ENCODE measurements at places on chromosomes 5 and 9. TPM values are rescaled to one million over a fixed set of nuclear protein-coding genes. Genes with fewer than 3 reads are reported as not detected.

- no peak for DNase-seq
Measured at GRCh38 chr5:148255456-148255855, 13.1 kb upstream of the SPINK13 start.

DNA sequence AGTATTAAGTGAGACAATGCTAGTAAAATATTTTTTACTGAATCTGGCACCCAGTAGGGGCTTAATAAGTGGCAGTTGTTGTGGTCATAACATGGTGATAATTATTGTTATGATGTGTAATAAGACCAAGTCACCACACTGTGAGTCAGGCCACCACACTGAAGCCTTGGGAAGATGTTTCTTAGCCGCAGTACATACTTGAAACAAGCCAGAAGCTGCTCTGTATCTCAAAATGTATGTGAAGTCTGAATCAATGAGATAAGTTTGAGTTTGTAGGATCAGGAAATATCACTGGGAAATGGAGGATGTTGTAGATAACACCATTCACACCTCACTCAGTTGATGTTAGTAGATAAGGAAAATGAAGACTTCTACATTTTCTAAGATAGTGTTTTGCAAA lies 51.3 kb upstream of the PTPN3 start:
- DNase-seq = no peak

DNA sequence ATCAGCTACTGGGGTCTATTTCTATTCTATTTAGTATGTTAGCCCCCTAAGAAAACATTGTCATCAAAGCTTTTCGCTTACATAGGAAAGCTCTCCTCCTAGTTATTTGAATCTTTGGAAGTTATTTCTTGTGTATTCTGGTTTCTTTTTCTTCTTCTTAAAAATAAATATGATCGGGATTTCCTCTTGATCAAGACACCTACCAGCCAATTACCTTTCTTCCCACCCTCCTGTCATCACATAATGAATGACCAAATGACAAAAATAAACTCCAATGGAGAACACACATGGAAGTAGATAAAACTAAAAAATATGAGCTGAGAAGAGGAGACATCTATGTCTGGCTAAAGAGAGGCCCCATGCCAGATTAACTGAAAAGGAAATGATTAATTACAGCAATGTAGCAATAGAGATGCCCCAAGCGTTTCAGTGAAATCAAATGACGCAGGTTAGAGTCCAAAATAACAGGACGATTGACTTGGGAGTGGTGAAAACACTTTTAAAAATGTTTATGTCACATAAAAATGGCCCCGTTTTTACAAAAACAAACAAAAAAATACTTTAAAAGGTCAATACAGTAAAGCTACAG lies 59.5 kb upstream of the PCSK1 start:
- peak; percentile 5 for DNase-seq

DNA sequence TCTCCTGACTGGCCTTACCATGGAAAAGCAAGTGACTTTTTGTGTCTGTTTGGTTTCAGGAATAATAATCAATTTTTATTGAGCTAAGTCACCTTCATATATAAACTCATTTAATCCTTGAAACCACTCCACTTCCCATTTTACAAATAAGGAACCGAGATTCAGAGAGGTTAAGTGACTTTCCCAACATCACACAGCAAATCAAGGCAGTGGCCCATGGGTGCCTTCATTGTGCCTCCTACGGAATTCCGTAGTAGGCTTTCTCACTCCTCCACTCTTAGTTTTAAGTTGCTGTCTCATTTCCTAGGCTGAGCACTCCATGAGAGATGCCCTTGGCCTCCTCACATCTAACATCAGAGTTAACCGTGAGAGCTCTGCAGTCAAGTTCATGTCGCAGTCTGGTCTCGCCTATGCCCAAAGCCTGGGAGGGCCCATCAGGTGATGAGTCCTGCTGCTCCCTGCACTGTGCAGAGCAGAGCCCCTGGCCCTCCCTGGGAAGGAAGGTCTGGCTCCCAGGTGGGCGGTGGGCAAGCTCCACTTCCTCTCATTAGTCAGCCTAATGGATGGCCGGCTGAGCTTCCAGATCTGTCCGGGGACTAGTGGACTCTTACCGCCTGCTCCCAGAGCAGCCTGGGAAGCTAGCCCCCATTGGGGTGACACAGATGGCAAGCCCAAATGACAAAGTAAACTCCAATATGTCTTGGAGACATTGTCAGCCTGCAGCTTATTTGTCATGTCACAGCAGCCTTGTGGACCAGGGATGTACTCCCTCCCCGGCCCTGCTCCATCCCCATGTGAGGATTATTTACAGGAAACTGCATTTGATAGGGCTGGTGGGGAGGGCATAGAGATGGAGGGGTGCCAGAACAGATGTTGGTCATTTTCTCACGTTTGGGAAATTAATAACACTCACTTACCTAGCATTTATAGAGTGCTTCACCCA lies 123.4 kb downstream of the MVB12B start:
- no peak for DNase-seq

GRCh38 chr9:108525186-108525585 lies 330.6 kb downstream of the ACTL7B start:
- peak; percentile 80 for DNase-seq

- DNase-seq = peak; percentile 60
Measured at GRCh38 chr5:142779163-142779840, 9.1 kb downstream of the ARHGAP26 start.

DNA sequence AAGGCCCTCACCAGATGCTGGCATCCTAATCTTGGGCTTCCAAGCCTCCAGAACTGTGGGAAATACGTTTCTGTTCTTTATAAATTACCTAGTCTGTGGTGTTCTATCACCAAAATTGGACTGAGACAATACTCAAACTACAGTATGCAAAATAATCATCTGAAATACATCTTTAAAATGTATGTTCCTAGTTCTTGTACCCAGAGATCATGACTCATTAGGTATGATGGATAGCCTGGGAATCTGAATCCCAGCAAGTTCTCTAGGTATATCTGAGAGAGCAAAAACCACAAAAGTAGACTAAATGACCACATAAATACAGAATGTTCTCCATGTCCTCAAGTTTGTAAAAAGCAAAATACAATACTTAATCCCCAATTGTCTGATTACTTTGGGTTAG lies 166.3 kb downstream of the YIPF5 start:
- DNase-seq = no peak

- DNase-seq = no peak
Measured at GRCh38 chr5:9724707-9725106, 94.6 kb upstream of the TAS2R1 start.

DNA sequence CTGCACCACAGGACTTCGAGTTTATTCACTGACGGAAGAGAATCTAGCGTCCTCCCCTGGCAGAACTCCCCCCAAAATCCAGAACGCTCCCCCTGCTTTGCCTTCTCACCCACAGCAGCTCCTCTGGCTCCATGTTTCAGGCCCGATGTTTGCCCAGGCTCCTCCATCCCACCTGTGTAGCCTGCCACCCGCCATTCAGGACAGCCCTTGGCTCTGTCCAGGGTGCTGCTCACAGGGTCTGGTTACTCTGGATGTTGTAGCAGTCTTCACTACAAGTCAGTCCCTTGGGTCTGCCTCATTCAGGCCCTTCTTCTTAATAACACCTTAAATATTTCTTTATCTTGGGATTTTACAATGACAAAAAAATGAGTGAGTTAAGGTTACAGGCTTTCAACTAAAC lies 41.3 kb upstream of the SV2C start:
- peak; percentile 17 for DNase-seq

- no peak for DNase-seq
Measured at GRCh38 chr5:151585970-151586369, 5.2 kb downstream of the FAT2 start.

DNA sequence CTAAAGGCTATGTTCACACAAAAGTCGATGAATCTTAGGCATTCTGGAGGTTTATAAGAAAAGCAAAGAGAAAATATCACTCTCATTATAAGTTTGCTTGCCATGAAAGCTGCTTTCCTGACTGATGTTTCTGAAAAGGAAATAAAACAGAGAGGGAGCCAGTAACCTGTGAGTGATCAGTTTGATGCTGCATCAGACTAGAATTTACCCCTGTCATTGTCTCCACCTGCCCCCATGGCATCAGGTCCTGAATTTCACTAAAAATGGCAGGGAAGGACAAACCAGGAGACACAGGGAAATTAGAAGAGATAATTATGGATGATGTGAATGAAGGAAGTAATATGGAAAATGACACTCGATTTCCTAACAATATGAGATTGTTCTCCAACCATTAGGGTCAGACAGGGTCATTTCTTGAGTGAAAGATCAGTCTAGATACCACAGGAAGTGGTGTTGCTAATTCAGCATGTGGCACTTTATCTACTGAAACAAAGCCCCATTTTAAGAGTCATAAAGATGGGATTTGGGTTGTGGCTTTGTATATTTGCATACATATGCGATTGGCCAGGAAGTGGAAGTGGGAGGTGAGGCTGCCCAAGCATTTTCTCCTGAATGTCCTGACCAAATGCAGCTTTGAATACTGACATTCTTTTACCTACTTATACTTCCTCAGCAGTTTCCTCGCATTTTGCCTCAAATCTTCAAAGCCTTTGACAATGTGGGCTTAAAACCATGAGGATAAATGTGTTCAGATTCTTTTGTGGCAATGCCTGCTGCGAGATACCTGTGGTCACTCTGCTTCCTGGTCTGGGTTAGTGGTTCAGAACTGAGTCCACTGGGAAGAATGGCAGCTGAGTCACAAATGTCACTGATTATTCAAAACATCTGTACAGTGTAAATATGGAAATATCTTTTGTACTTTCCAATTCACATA lies 29.7 kb downstream of the MEGF10 start:
- DNase-seq = peak; percentile 8

DNA sequence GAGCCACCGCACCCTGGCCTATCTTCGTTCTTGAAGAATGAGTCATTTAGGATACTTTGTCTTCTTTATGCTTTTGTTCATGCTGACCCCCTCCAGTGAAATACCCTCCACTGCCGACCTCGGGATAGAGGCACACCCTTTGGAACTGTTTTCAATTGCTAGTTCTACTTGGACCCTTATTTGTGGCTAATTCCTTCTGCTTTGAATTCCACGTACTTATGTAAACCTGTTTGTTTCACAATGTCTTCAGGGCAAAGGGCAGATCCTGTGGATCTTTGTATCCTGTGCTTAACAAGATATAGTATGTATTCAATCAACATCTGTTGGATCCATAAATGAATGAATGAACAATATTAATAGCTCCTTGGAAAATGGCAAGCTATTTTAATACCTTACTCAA lies 19.6 kb upstream of the AOPEP start:
- no peak for DNase-seq

DNA sequence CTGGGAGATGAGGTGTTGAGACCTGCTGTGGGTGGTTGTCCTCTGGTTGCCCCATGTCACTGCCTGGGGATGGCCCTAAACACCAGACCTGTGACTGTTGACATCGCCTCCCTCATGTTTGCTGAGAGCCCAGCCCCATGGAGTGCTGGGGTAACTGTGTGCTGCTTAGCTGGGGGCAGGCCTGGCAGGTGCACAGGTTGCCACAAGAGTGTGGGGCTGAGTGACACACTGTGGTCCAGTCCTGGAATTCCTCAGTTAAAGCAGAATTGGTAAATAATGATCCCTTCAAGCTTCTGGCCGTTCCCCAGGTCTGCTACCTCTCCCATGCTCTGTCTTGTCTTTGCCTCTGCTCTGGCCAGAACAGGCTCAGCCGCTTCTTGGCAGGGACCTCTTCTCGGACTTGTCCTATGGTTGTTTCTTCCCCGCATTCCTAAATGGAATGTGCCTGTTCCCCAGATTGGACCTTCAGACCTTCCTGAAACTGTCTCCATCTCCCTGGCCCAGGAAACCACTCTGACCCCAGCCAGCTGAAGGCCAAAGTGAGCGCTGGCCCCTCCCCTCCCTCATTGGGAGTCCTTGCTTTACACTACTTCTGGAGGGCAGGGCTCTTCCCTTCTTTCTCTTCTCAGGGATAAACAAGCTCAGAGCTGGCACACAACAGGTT lies 61.2 kb upstream of the PITX1 start:
- DNase-seq = no peak

- DNase-seq = no peak
Measured at GRCh38 chr9:15222313-15222712, 84.7 kb downstream of the TTC39B start.

DNA sequence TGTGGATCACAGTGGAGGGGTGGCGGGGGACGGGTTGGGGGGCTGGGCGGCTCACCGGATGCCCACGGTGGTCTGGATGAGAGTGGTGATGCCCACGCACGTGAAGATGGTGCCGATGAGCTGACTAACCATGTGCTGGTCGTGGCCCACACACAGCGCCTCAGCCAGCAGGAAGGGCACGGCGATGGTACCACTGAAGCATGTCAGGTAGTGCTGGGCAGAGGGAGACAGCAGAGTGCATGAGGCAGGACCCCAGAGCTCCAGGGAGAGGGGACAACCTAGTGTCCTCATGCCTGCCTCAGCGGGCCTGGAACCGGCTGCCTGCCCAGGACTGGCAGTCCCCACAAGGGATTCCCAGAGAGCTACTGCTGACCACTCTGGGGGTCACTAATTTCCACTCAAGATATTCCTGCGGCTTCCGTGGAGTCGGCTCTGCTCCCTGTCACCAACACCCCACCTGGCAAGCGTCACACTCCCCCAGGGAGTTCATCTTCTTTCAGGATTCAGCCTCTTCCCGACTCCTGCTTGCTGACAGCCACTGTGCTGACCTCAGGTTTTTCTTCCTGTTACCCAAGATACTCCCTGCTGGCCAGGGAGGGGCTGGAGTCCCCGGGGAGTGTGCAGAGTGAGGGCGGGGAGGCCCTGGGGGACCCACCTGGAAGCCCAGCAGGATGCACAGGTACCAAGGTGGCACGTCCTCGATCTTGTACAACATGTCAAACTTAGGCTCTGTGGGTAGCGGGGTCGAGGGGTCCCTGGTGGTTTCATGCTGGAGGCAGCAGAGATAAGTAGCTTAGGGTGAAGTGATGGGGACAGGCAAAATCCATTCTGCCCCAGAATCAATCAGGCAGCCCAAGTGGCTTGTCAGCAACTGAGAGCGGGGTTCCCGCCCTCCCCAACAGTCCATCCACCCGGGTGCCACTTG lies 998 bp downstream of the SLC23A1 start:
- DNase-seq = no peak

DNA sequence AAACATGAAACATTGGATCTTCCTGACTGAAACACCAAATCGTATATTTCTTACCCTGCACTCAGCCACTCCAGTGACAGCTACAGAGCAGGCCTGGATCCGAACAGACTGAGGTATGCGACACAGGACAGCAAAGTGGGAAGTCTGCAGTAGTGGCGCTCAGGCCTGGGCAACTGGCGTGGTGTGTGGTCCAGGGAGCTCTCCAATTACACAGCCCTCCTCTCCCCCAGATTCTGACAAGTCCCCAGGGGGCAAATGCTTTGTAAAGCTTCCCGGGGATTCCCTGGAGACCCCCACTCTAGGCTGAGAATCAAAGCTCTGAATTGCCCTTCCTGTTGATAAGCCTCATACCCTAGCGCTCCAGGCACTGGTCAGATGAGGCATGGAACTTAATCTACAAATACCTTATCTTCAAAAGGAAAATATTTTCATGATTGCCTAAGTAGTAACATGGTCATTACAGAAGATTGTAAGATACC lies 104.8 kb upstream of the ERCC6L2 start:
- no peak for DNase-seq

FAM221B gene
- not detected for total RNA-seq

TRPM3 gene
- total RNA-seq = 0.13 TPM

ELOVL7 gene
- total RNA-seq = 0.51 TPM

C9orf153 gene
- total RNA-seq = 0.38 TPM

CDH10 gene
- under 0.01 TPM for total RNA-seq

BRD8 gene
- total RNA-seq = 22.9 TPM
